ENCODE measurements at places on chromosomes 3 and 15. TPM values are rescaled to one million over a fixed set of nuclear protein-coding genes. Genes with fewer than 3 reads are reported as not detected.

- H3K4me3 ChIP-seq, result no peak overlapping the region
- no peak overlapping the region for H3K27ac ChIP-seq
- H3K36me3 ChIP-seq, result no peaks in the 10 kb centered on the region
- H3K27me3 ChIP-seq, result no peaks in the 10 kb centered on the region
Measured at GRCh38 chr15:101162701-101163483, 89.0 kb downstream of the CHSY1 start.

- H3K27ac ChIP-seq, result no peak overlapping the region
- DNase-seq, result no peak
- peaks cover 20% of the 10 kb centered on the region for H3K4me1 ChIP-seq
- H3K27me3 ChIP-seq, result no peaks in the 10 kb centered on the region
Measured at GRCh38 chr15:62592920-62593319, 427.8 kb upstream of the C2CD4B start.

PRSS50 gene
- total RNA-seq, result not detected

CELF6 gene
- total RNA-seq, result 0.74 TPM

CYP8B1 gene
- total RNA-seq, result 0.20 TPM

All from colonic mucosa (tissue), 4 donors.